ENCODE measurements at places on chromosomes 16 and 17.

- DNase-seq = no peak
Observed at GRCh38 chr17:37746617-37747016, 1.8 kb upstream of the HNF1B start.

- no peak for DNase-seq
Observed at GRCh38 chr17:74240618-74241205, 27.3 kb downstream of the TTYH2 start.

DNA sequence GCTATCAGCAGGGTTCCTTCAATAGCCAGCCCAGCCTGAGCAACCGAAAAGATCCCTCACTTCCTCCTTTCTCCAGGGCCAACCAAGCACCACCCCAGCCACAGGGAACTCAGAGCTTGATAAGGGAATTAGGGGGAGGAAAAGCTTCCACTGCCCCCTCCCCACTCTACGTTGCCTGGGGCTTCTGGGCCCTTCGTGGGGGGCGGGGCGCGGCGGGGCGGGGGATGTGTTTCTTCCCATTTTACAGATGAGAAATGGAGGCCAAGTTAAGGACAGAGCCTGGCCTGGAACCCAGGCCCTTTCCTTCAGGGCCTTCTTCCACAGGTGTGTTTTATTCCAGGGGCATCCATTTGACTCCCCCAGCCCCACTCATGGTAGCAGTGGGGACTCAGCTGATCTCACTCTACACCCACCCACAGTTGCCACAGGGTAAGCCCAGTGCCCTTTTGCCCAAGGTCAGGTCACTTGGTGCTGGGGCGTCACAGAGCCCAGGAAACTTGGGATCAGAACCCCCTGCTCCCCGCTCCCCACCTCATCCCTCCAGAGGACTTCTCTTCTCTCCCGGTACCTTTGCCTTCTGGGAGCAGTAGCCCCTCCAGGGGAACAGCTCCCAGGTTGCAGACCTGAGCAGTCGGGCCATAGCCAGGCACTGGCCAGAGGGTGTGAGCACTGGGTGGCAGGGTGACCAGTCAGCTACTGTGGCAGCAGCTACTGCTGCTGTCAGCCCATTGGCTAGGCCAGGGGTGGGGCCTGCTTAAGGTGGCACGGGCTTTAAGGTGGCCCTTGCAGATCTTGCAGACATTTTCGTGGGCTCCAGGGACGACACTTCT, at the start of gene LDHD:
LDHD (minus strand) TSS at position 700 of the 830 bp plus-strand sequence; CDS start at position 640, 60 bp downstream.
- DNase-seq = no peak

GRCh38 chr16:81597079-81597658, 152.6 kb downstream of the CMIP start:
- no peak for DNase-seq

DNA sequence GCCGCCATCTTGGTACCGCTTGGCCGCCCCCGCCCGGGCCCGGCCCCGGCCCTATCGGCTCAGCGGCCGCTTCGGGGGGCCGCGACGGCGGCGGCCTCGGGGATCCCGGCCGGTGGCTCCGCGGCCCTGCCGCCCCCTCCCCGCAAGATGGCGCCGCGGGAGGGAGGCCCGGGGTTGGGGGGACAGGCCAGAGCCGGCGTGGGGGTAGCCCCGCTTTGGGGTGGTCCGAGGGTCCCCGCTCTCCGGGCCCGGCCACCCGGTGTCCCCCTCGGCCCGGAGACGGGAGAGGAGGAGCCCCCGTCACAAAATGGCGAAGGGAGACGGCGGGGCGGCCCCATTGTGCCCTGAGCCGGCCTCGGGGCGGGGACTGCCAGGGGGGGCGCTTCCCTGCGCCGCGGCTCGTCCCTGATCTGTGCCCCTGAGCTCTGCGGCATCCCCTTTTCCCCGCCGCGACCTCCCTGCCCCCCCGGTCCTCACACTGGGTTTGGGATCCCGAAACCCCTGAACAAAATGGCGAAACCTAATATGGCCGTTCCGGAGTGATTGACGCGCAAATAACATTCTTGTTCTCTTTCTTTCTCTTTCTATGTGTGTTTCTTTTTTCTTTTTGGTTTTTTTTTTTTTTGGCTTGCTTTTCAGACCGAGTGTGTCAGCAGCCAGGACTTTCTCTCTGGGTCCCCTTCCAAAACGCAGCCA, 986 bp downstream of the HAPSTR1 start:
- DNase-seq = peak; percentile 21

DNA sequence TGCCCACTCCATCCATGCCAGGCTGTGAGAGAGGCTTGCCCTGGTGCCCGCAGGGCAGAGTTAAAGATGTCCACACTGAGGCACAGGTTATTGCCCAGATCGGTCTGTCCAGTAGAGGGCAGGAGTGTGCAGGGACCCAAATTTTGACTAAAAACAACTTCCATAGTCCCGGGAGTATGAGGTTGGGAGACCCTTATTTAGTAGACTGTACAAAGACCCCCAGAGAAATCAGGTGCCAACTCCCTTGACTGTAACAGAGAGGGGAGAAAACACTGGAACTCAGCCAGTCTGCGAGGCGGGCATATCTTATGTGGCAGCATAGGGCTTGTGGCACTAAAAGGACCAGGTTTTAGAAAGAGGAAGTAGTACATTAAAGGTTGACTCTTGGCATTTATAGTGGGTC, 43.4 kb downstream of the HNF1B start:
- peak; percentile 24 for DNase-seq

GRCh38 chr17:66865151-66865550, 30.2 kb downstream of the CACNG5 start:
- DNase-seq = no peak

DNA sequence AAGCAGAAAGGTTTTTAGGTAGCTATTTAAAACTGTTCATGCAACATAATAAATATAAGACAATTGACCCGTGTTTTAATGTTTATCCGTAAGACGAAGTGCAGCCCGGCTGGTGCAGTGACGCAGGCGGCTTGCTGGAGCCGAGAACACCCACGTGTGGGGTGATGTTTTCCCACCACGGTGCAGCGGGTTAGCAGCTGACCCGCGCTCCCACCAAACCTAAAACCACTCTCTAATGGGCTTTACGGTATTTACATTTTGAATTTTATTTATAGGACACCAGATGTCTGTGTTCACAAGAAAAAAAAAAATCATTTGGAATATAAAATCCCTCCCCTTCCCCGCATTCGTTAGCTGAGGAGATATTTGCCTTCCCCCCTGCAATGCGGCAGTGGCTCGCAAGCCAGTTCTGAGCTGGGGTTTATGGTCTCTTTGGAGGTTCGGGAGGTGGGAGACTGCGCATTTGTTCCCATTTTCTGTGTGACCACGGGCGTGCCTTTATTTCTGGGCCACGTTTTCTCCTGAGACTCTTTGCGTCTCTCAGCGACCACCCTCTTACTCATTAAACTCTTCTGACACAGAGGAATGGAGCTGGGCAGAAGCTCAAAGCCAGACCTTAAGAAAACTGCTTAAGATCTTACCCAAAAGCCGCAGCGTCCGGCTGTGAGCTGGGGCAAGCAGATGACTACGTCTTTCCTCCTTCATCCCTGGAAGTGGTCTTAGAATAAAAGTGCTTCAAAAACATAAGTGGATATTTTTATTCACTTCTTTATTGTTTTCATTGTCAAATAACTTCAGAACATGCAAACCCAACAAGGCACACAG, 301.1 kb downstream of the IRF8 start:
- DNase-seq = no peak

DNA sequence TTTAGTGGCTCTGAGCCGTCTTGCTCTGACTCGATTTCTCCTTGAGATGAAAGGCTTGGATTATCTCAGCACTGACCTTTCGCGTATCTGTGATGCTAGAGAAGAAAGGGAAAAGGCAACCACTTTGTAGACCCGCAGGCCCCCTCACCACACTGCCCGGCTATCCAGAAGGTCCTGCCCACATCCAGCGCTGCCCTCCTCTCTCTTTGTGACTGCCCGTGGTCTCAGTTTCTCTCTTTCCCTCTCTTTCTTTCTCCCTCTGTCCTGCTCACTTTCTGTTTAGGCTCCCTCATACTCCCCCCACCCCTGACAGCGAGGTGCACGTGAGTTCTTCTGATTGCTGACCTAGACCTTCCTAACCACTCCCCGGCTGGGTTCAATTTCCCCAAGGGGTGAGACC, 12.8 kb upstream of the TBX21 start:
- DNase-seq = no peak

DNA sequence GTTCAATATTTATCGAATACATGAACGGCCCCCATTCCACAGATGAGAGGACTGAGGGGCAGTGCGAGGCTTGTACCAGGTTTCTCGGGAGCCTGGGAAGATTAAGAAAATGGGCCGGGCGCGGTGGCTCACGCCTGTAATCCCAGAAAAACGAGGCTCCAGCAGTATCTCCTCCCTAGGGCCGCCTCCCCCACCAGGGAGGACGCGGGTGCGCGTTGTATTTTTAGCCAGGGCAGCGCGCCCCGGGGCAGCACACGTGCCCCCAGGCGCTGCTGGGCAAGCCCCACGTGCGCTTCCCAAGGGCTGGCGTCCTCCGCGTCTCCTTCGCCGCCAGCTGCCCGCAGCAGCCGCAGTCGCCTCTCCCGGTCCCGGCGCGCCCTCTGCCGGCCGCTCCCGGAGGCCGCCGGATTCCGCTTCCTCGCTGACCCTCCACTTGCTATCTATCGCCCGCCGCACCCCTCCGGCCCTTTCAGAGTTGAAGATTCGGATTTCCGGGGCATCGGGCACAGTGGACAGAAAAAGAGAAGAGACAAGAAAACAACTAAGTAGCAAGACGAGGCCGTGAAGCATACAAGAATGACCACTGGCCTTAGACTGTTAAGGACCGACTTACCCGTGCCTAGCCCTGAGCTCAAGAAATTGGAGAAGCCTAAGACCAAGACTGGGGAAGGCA, 1.9 kb upstream of the YBX2 start:
- DNase-seq = peak; percentile 53

DNA sequence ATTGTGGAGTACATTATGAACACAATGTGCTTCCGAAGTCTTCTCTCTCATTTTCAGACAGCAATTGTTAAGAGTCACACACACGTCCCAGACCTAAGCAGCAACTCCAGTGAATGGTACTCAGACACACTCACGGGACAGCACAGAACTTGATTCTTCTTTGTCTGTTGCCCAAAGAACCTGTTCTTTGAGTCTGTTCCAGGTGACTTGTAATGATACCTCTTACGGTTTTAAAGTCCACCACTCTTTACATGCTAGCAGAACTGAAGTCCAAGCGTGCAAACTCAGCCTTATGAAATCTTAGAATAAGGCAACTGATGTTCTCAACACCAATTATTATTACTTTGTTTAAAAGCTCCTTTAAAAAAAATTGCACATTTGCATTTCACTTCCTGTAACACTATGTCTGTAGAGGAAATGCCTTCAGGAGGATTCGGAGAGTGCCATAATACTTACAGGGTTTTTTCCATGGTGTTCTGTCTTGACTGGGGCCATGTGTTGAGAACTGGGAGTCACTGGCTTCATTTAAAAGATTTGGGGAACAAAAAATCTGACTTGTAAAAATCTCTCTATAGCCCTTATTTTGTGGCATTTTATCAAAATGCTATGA, 48.1 kb downstream of the MARF1 start:
- DNase-seq = no peak

DNA sequence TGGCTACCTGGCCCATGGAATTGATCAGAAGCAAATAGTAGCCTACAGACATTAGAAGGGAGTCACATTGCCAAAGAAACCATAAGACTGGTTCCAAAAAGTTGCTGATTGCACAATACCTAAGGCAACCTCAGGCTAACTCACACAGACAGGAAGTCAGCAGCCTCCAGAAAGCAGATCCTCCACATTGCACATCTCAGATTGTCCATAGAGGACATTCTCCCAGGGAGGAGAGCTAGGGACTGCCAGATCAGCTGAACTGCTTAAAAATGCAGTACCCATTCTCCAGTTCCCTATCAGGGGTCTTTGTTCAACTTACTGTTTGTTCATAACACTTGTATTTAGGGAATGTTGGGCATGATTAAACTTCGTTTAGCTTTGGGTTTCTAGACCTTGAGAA, 4.2 kb downstream of the CCL3 start:
- DNase-seq = no peak

DNA sequence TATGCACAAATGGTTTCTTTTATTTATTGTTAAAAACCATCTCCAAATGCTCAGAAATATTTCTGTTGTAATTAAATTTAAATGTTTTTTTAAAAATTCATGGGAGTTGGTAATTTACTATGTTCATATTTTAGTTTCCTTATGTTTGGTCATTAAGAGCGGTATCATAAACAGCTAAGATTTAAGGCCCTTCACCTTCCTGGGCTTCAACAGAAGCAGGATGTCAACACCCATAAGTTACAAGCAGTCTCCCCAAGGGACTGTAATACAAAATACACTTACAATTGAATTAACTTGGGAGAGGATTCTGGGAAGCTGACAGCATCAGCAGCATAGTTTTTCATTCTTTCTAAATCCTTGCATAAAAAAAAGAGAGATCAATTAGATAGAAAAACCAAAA, 30.9 kb upstream of the TANC2 start:
- no peak for DNase-seq

- no peak for DNase-seq
Observed at GRCh38 chr16:6252541-6252940, 1080.1 kb upstream of the RBFOX1 start.

- DNase-seq = no peak
Observed at GRCh38 chr17:12536472-12536871, 129.2 kb upstream of the MYOCD start.

- DNase-seq = no peak
Observed at GRCh38 chr16:31005350-31006085, 4.9 kb downstream of the STX1B start.

- DNase-seq = no peak
Observed at GRCh38 chr16:28865722-28866453, 2.2 kb downstream of the SH2B1 start.

DNA sequence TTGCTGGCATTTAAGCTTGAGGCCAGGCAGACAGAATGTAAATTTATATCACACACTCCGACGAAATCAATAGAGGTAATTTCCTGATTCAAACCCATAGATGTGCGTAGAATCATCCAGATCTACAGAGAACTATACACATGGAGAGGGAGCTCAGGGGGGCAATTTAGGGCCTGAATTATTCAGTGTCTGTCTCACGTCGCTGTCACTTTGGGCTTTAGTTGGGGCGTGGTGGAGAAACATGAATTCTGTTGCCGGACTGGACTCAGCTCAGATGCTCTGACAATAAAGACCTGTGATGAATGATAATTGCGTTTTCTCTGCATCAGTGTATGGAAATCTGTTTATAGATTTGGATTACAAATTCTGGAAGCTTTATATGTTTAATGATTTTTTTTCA, 32.5 kb upstream of the HS3ST2 start:
- no peak for DNase-seq

- DNase-seq = no peak
Observed at GRCh38 chr16:67782567-67783352, 23.6 kb downstream of the RANBP10 start.

DNA sequence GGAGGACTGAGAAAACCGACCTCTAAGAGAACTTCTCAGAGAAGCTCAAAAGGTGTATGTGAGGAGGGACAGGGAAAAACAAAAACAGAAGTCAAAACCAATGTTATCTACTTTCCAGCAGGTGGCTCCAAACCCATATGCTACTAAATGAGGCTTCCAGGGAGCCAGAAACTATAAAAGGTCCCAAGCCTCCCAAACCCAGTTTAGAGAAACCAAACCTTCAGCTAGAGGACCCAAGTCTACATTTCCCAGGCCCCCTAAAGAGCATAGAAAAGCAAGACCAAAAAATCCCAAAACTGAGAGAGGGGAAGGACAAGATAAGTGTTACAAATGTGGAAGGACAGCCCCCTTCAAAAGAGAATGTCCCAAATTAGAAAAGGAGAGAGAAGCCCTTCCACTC, 3.7 kb downstream of the HPR start:
- DNase-seq = no peak
